Natural killer cell (primary cell): ENCODE measurements at places on chromosomes 13 and 19.

GRCh38 chr19:51047031-51047335, 12.2 kb upstream of the KLK12 start:
- no peak for DNase-seq

DNA sequence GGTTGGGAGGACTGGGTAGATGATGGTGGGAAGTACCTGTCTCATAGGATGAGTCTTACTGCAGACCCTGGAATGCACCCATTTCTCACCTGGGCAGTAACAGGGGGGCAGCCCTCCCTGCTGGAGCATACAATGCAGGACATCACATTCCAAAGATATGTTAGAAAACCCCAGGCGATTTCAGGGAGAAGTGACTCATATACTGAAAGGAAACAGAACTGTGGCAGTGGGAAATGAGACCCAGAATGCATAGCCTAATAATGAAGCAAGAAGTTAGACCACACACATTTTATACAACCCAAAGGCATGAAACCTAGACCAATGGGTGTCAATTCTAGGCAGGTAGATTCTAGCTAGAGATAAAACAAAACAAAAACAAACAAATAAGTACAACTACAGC, 402.7 kb downstream of the IRS2 start:
- no peak for DNase-seq

DNA sequence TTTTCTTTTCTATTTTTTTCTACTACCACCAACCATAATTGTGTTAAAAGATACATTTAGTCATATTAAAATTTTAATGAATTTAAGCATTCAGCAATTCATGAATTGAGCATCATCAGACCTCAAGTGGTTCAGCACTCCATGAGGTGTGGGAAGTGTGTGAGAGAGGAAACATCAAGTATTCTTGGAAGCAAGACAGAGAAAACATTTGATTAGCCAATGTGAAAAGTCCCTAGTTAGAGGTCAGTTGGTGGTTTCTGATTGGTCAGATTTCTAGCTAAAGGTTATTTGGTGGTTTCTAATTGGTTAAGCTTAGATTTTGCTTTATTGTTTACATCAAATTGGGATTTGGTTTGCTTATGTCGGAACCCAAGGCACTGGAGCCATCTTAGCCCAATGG, 134.7 kb downstream of the KLF5 start:
- DNase-seq = no peak

- no peak for DNase-seq
Observed at GRCh38 chr19:1249990-1250436, 1.6 kb downstream of the MIDN start.

DNA sequence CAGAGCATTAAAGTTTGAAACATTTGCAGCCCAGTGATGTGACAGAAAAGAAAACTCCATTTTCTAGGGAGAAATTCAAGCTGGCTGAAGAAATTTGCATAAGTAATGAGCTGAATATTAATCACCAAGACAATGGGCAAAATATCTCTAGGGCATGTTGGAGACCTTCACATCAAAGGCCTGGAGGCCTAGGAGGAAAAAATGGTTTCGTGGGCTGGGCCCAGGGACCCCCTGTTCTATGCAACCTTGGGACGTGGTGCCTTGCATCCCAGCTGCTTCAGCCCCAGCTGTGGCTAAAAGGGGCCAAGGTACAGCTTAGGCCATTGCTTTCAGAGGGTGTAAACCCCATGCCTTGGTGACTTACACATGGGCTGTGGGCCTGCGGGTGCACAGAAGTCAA, 5.7 kb upstream of the CLEC4M start:
- DNase-seq = no peak

GRCh38 chr19:13861392-13861713, 15.6 kb upstream of the NANOS3 start:
- DNase-seq = no peak

- no peak for DNase-seq
Observed at GRCh38 chr13:58266271-58266670, 634.7 kb downstream of the PCDH17 start.

GRCh38 chr13:44748439-44748838, 172.3 kb upstream of the TSC22D1 start:
- DNase-seq = no peak

DNA sequence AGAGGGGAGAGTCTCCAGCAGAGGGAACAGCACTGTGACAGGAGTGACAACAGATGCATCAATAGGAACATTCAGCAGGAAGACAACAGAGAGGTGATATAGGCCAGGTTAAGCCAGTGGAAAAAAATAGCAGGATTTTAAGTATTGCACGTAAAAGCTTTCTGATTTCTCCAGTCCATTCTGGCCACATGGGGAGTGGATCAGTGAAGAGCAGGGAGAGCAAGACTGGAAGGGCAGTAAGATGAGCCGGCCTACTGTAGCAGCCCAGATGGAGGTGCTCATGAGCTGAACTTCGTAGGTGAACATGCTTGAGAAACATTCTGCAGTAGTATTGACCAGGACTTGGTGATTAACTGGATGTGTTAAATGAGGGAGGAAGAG, 1.7 kb downstream of the UTP14C start:
- DNase-seq = no peak

DNA sequence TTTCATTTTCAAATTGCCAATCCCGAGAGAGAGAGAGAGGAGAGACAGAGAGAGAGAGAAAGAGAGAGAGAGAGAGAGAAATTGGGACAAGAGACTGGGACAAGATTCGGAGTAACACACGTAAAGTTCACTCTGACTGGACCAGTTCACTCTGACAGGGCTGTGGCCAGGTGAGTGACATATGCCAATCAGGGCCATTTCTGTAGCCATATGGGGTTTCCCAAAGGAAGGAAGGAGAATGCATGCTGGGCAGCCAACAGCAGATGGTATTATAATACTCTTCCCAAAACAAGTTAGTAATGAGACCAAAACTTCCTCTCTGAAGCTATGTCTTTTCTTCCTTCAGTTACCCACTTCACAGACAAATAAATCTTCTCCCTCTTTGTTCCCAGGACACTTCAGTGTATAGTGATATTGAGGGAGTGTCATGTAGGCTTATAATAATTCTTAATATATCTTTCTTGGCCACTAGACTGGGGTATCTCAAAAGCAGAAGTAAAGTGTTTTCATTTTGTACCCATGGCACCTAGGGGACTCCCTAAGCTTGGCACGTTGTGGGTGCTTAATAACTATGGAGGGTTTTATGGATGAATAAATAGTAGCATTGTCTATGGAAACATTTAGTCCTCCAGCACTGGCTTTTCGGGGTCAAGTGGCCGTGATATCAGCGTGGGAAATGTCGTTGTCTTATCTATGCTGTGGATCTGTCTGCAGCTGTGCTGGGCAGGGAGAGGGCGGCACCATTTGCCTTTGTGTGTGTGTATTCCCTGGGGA, 51.6 kb downstream of the SERP2 start:
- DNase-seq = no peak

DNA sequence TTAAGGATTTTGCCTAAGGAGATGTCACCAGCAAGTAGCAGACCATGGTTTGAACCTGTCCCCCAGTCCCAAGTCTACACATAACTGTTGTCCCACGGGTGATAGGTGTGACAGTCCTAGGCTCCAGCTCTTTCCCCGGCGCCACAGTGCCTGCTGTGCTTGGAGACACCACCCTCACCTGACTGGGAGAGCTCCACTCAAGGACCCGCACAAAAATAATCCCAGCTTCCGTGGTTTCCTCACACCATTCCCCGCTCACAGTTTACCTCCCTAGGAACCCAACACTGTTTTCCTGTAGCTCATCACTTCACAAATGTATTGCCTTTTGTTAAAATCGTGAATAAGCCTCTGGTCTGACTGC, 19.8 kb upstream of the RASA3 start:
- DNase-seq = no peak

- no peak for DNase-seq
Observed at GRCh38 chr13:66765559-66765958, 464.6 kb downstream of the PCDH9 start.

- peak; percentile 18 for DNase-seq
Observed at GRCh38 chr19:41657157-41657556, 30.3 kb upstream of the CEACAM4 start.

- DNase-seq = no peak
Observed at GRCh38 chr19:29448046-29448445, 77.7 kb upstream of the VSTM2B start.

GRCh38 chr19:17234911-17235299, 8.9 kb downstream of the OCEL1 start:
- peak; percentile 52 for DNase-seq

- peak; percentile 70 for DNase-seq
Observed at GRCh38 chr19:4140237-4140711, 13.2 kb upstream of the CREB3L3 start.

DNA sequence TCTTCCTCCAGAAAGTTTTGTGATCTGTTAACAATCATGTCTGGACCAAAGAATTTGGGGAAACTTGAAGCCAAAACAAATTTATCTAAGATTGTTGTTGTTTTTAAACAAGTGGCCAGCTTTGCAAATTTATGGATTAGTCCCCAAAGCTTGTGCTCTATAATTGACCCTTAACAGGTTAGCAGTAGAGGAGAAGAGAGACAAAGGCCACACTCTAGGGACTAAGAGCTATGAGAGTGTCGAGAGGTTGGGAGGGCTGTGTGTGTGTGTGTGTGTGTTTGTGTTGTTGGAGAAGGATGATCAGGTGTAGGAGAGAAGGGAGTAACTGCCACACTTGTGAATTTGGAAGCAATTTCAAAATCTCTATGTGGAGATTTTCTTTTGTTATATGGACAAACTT, 367.3 kb downstream of the KCNRG start:
- no peak for DNase-seq

- no peak for DNase-seq
Observed at GRCh38 chr19:1947651-1948209, 6.8 kb downstream of the CSNK1G2 start.

GRCh38 chr19:1074544-1075283, 7.7 kb downstream of the ARHGAP45 start:
- peak; percentile 84 for DNase-seq

DNA sequence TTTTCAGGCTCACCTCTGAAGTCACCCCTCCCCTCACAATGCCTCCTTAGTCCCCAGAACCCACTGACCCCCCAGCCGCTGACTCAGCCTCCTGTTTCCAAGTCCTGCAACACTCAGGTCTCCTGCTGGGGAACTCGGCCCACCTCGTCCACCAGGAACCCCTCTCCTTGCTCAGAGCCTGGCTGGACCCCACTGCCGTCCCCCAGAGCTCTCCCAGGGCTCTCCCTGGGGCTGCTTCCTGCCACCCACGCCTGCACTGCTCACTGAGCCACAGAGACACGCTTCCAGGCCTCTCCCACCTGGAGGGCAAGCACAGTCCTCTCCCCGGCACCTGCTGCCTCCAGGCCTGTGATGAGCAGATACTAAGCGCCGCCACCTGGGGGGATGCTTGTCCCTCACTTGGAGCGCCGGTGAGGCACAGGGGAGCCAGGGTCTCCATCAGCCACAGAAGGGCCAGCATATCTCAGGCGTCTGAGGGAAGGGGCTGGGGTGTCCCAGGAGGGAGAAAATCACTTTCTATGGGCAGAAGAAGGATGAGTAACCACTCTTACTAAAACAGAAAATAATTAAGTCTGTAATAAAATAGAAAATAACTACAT, 53.8 kb downstream of the KLF2 start:
- DNase-seq = no peak

DNA sequence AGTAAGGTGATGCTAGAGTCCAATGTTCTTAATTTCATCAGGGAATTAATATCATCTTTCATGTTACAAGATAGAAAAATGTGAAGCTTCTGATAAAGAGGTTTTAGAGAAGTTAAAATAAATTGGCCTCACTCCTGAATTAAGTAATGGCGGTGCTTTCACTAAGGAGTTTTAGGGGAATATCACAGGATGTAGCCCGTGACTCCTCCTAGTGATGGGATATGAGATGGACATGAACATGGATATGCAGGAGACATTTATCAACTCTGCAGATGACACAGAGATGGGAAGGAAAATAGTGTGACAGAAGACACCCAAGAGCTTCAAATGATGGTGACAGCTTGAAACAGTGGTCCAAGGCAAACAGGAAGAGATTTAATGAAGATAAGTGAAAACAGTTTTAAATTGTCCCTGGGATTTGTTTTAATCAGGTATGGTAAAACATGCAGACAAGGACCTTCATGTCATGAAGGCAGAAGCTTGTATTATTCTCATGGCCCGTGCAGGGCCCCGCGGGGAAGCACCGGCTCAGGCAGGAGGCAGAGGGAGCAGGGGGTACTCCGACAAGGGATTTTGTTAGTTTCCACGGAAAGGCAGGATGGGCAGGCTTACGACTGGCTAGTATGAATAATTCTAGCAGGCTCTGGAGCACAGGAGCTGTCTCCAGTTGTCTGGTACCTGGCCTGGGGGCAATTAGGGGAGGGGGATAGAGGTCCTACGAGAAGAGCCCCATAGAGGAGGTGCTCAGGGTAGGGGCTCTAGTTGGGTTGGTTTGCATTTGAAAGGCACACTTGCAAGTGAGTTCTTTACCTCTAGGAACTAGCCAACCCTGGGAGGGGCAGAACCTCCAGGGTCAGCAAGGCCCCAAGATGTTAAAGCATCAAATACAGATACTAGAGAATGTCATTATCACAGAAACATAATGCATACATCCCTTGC, 38.7 kb upstream of the FARP1 start:
- DNase-seq = no peak

DNA sequence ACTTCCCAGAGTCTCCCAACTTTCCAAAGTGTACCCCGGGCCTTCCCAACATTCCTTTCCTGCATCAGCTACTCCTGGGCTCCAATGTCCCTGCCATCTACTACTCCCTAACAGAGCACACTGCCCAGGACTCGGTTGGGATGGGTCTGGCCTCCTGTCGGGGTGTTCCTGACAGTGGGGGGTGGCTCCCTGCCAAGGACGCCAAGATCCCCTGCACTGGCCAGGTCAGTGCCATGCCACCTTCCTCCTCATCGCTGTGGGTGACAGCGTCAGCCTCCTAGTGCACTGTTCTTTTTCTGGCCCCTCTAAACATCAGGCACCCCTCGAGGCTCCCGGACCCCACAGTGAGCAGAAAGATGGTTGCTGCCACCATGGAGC, 13.8 kb downstream of the EPS15L1 start:
- DNase-seq = no peak

- DNase-seq = no peak
Observed at GRCh38 chr19:53517114-53517741, 20.7 kb upstream of the ZNF331 start.

DNA sequence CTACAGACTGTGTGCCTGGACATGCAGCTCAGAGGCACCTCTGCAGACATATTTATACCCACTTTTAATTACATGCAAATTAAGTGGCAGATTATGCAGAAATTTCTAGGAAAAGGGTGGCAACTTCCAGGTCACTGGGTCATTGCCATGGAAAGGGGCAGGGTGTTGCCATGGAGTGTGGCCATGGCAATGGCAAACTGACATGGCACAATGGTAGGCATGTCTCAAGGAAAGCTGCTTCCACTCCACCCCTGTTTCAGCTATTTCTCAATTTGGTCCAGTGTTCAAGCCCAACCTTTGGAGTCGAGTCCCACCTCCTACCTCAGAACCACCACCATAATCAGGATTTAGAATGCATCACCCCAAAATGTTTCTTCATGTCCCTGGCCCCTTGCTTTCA, 170.7 kb upstream of the TSHZ3 start:
- no peak for DNase-seq

DNA sequence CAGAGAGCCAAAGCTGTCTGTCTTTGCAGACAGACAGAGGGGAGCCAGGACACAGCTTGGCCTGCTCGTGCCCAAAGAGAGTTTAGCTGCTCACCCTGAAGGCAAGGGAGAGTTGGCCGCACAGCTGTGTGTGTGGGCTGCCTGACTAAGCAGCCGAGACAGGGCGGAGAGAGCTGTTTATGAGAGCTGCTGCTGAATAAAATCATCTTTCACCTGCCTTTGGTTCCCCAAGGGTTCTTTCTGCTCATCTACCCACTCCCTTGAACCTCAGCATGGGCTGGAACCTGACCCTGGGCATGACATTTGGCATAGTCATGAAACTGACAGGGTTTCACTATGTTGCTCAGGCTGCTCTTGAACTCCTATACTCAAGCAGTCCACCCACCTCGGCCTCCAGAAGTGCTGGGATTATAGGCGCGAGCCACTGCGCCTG, 98.2 kb downstream of the RBM26 start:
- DNase-seq = no peak
